ENCODE measurements at places on chromosomes 1 and 21.

DNA sequence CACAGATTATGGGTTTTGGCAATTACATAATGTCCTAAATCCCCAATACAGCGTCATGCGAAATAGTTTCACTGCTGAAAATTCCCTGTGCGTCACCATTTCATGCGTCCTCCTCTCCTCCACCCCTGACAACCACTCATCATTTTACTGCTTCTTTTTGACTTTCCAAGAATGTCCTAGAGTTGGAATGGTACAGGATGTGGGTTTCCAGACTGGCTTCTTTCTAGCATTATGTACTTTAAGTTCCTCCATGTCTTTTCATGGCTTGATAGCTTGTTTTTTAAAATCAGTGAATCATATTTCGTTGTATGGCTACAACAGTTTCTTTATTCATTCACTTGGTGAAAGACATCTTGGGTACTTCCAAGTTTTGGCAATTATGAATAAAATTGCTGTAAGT is 7.4 kb downstream of the NBPF3 start:
- DNase-seq = no peak

- no peak for DNase-seq
These were observed 27.1 kb upstream of the TGFBR3 start for GRCh38 chr1:91913018-91913417.

DNA sequence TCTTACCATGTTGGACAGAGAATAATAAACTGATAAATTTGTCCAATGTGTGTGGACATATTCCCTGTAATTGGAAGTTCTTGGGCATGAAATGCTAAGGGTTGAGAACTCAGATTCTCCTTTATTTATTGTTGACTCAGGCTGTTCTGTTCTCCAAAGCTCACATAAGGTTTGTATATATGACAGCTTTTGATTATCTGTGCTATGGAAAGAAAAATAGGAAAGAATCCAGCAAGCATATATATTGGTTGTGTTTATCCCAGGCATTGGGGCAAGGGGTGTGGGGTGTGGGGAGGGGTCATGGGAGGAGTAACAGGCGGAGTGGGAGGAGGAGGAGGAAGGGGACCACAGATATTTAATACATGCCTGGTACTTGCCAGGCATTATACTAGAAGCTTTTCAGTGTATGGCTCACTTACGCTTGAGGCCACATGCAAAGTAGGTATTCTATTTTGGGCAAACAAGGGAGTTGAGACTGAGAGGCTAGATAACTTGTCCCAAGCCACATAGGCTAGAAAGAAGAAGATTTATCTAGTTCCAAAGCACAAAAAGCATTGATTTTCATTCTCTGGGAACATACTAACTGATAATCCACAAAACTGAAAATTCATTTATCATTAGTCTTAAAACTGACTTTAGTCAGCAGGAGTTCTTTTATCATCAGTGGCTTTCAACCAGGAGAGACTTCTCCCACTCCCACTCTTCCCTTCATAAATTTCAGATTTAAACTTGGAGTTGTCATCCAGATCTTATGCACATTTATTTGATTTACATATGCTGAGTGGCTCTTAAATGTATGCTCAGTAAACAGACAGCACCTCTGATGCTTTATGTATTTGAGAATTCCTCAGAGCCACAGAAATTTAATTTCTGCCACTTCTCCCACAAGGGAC is 27.2 kb downstream of the NGF start:
- no peak for DNase-seq

- DNase-seq = no peak
These were observed 2.0 kb downstream of the INAVA start for GRCh38 chr1:200896531-200897196.

DNA sequence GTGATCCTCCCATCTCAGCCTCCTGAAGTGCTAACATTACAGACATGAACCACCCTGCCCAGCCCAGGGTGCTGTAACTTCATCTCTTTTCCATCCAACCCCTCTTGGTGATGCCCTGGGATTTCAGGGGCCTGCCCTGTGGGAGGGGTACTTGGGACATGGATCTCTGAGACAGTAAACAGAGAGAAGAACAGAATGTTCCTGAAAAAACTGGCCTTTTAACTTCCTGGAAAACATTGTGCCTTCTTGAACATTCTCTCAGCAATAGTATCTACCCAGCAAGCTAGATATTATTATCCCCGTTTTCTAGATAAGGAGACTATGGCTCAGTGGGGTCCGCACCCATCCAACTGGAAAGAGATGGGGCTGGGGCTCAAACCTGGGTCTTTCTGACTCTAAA is 57.0 kb downstream of the VWA5B1 start:
- no peak for DNase-seq

DNA sequence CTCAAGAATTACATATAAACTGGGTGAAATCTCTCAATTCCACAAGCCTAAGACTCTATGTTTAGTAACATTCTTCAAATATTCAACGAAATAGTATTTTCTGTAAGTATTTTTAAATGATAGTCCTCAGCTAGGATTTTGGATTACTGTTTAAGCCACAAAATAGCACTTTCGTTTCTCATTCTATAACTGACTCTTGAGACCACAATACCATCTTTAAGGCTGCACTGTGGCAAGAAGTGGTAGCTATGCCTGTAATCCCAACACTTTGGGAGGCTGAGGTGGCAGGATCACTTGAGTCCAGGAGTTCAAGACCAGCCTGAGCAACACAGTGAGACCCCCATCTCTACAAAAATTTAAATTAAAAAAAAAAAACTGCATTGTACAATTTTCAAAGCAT is 126.7 kb downstream of the CDC42BPA start:
- DNase-seq = no peak

DNA sequence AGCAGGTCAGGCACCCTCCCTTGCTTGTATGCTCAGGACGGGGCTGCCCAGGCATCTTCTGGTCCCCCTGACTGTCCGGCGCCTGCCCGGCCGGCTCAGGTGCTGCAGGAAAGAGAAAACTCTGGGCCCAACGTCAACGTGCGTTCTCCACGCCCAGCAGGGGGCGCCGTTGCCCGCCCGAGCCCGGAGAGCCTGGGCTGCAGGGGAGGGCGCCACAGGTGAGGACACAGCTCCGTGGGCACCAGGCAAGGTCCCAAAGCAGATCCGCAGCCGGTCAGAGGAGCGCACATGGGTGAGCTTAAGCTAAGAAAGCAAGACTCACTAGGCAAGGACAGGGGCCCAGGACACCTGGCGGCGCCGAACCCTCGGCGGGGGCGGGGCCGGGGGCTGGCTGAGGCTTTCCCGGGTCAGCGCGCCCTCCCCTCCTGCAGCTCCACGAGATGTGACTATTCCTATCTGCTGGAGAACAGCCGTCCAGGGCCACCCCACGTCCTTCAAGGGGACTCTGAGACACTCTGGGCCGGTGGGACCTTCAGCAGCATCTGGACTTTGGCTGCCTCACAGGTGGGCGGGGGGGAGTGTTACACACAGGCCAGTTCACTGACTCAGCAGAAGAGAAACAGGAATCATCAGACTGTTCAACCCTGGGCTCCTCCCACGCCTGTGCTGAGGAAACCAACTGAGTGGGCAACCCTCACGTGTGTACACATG is 29.3 kb downstream of the KRTAP10-1 start:
- no peak for DNase-seq

DNA sequence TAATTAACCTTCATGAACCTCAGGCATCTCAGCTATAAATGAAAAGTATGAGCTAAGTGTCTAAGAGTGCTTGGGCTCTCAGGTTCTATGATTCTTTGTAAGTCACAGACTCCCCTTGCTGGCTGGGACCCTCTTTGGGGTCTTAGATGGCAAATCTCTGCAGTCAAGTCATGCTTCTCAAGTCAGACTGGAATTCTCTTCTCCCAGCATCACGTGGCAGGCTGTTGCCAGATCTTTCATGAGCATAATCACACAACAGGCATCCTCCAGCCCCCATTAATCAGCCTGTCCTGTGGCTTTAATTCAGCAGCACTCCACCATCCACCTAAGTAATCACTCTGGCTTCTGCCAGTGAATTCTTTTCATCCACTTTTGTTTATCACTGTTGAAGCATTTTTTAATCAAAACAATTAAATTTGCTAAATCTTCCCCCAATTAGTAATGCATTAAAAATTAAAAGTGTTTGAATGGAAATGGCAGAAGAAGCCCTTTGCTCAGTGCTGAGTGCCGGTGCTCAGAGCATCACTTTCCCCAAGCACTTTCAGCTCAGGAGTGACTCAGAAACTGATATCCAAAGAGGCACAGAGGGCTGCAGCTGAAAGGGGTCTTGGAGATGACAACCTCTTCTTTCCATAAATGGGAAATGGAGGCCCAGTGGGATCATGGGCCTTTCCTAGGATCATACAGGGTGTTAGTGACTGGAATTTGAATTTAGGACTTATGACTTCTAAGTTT is 50.2 kb downstream of the C8A start:
- no peak for DNase-seq

- no peak for DNase-seq
These were observed 196.7 kb downstream of the PBX1 start for GRCh38 chr1:164755690-164756089.

GRCh38 chr1:218367118-218367517 is 22.0 kb downstream of the TGFB2 start:
- DNase-seq = no peak

DNA sequence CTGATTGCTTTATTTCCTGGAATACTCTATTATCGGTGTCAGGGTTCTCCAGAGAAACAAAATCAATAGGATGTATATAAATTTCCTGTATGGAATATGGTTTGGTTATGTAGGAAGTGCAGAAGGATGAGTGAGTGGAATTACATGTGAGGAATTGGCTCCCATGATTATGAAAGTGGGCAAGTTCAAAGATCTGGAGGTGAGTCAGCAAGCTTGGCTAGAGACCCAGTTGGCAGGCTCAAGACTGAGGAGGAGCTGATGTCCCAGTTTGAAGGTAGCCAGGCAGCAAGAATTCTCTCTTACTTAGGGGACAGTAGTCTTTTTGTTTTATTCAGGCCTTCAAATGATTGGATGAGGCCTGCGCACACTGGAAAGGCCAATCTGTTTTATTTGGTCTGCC is 57.5 kb downstream of the MAP3K7CL start:
- peak; percentile 81 for DNase-seq

- no peak for DNase-seq
These were observed 18.5 kb upstream of the LYPLAL1 start for GRCh38 chr1:219155135-219155534.

- no peak for DNase-seq
These were observed 12.7 kb downstream of the SSU72 start for GRCh38 chr1:1561801-1562470.

DNA sequence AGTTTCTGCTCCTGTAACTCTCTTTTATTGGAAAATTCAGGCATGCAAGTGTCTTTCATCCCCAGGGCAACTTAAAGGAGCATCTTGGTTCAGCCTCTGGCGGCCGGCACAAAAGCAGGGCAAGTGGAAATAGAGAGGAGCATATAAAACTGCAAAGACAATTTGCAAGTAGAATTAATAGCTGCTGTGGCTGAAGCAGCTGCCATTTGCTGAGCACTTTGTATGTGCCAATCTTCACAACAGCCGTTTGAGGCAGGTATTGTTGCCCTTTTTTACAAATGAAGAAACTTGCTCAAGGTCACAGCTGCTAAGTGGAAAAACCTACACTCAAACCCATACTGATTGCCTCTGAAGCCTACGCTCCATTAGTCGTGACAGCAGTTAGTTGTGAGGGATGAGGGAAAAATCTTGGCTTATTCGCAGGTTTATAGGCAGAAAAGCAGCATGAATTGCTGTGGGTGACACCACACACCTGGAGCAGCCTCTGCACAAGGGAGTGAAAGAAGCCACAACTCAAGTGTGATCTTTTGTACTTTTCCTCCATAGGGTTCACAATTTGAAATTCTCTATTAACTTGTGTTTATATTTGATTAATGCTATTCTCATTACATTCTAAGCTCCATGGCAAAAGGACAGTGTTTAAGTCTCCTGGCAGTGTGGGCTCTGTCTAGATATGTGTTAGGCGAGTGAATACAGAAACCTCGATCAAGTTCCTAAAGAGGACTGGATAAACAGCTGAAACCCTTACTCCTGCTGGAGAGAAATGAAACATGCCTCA is 99.0 kb upstream of the BEND5 start:
- DNase-seq = no peak

DNA sequence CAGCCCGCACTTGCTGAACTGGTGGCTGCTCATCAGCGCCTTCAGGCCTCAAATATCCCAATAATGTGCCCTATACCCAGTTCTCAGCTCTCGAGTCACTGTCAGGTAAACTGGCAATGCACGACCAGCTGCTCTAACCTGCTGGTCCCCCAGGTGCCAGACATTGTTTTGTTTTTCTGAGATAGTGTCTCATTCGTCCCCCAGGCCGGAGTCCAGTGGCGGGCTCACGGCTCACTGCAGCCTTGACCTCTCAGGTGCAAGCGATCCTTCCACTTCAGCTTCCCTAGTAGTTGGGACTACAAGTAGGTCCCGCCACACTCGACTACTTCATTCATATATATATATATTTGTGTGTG is 1.0 kb upstream of the NADK start:
- no peak for DNase-seq

- no peak for DNase-seq
These were observed 143.1 kb downstream of the PLPP3 start for GRCh38 chr1:56436296-56436695.

- DNase-seq = no peak
These were observed 125.2 kb upstream of the GALNT2 start for GRCh38 chr1:229941831-229942230.

DNA sequence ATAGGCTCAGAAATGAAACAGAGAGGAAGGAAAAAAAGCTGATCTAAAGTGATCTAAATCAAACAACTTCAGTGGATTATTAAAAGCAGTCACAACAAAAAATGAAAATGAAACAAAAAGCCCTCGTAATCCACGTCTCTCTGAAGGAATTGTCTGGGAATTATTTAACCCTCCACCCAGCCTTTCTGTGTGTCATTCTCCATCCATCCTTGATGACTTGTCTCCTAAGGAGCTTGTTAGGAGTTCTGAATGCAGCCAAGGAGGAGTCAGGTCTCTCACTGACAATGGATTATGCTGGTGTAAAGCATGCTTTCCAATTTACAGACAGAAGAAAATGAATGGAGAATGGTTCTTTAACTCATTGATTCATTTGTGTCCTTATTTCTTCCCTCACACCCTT is 359.3 kb upstream of the RUNX1 start:
- peak; percentile 26 for DNase-seq

DNA sequence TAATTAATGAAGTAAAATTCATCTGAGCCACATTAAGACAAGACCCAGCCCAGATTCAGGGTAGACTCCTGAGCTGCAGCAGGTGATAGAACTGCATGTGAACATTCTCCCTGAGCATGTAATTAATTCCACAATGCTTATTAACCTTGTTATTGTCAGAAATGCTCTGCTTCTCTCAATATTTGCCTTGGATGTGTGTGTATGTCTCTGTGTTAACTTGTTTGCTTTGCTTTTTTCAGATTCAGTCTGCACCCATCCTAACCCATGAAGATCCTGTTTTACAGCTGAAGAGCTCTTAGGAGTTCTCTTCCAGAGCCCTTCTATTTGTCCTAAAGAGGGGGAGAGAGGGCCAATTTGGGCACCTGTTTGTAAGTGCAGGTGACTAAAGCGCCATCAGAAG is 143.2 kb upstream of the BMP8A start:
- no peak for DNase-seq

- DNase-seq = no peak
These were observed 5.4 kb upstream of the TRPM2 start for GRCh38 chr21:44347911-44348451.

Data from GM04504 (cell line).